ENCODE measurements at places on chromosomes 16 and 17. TPM values are rescaled to one million over a fixed set of nuclear protein-coding genes. Genes with fewer than 3 reads are reported as not detected.

NPIPB13 gene
- total RNA-seq = 1.6 TPM

SCARF1 gene
- total RNA-seq = 80.7 TPM

CLEC19A gene
- total RNA-seq = not detected

SBK1 gene
- 0.13 TPM for total RNA-seq

GLG1 gene
- 66.8 TPM for total RNA-seq

LRRC36 gene
- 0.13 TPM for total RNA-seq

AFMID gene
- 47.2 TPM for total RNA-seq

- DNase-seq = no peak
These were observed 236.6 kb downstream of the MRTFB start for GRCh38 chr16:14307527-14308367.

DNA sequence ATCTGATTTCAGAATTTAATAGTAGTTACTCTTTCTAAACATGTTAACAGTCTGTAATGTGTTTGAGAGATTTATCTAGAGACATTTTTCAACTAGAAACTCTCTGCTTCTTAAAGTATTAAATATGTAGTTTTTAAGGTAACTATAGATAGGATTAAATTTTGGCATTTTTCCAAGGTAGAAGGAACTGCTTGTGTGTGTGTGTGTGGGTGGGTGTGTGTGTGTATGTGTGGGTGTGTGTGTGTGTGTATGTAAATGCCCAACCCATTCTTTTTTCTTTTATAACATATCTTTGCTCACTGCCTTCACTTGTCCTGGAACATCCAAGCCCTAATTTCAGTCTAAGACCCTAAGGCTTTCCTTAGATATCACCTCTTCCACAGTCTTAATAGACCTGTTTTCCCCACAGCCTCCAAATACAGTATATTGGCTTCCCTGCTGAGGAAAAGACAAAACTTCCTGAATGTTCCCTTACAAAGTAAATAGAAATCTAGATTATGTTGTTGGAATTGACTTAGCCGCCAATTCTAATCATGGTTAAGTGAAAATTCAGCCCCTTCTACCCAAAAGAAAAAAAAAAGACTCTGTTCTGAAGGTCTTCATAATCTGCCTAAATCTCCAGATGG is 33.5 kb downstream of the NUP93 start:
- no peak for DNase-seq

GRCh38 chr16:1486551-1487390 is 2.0 kb downstream of the PTX4 start:
- no peak for DNase-seq

DNA sequence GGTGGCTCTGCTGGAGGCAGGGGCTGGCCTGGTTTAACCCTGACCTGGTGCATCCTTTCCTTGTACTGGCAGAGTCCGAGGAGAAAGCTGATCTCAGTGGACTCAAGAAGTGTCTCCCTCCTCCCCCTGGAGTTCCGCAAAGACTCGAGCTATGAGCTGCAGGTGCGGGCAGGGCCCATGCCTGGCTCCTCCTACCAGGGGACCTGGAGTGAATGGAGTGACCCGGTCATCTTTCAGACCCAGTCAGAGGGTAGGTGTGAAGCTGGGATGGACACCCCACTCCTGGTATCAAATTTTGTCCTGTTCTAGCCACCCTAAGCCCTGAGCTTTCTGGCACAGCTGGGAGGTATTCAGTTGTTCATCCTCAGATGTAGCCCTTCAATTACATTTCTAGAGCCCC is 42.5 kb downstream of the IL21R start:
- no peak for DNase-seq

- peak; percentile 63 for DNase-seq
These were observed 7.5 kb upstream of the EDC4 start for GRCh38 chr16:67865318-67865717.

DNA sequence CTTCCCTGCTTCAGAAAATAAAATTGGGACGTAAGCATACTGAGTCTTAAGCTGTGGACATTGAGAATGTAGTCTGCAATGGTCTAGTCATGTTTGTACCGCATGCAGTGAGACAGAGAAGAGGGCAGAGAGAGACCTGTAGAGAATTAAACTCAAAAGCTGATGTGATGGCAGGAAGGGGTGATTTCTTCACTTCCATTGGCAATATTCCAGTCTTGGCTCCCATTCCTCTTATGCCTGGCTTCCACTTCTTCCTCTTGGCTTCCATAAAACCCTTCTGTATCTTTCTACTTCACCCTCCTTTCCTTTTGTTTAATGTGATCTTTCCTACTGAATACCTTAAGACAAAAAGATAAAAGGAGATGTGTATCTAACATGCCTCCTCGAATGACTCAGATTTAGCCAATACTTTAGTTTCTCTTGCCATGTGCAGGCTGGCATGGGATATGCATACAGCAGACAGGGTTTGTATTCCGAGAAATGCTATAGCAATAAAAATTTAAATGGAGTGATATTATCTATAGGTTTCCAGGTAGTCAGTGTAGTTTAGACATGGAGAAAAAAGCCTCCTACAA is 423.1 kb upstream of the DYNLRB2 start:
- no peak for DNase-seq

DNA sequence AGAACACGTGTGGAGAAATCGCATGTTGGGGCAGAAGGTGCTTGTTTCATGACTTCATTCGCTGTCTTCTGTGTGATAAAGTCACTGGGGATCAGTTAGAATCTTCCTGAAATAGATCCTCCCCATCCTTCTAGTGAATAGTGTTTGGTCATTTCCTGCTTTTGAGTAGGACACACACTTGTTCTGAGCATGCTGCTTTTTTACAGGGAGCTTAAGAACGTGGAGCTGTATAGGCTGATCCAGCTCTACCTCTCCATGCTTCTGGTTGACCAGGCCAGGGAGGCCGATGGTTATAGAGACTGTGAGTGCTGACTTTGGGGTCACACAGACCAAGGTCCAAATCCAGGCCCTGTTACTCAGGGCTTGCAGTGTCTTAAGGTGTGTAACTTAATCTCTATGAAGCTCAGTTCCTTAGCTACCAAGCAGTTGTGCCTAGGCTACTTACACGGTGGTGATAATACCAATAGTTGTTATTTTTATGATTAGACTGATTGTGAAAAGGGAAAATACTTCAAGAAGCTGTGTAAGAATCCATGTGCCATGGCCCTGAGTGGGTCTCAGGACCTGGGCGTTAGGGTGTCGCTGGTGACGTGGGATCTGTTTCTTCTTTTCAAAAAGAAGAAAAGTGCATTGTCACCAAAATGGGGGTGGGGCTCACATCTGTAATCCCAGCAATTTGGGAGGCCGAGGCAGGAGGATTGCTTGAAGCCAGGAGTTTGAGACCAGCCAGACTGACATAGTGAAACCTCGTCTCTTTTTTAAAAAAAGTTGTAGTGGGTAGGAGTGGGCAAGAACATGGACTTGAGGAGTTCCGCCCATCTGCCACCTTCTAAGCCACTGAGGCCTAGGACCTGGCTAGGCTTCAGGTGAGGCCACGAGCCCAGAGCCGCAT is 64.1 kb upstream of the LGALS9 start:
- peak; percentile 60 for DNase-seq

GRCh38 chr16:65532258-65532657 is 410.4 kb upstream of the CDH11 start:
- no peak for DNase-seq

GRCh38 chr17:48295362-48296288 is 134.4 kb downstream of the SKAP1 start:
- DNase-seq = peak; percentile 81

GRCh38 chr16:64846966-64847365 is 274.9 kb downstream of the CDH11 start:
- DNase-seq = no peak

DNA sequence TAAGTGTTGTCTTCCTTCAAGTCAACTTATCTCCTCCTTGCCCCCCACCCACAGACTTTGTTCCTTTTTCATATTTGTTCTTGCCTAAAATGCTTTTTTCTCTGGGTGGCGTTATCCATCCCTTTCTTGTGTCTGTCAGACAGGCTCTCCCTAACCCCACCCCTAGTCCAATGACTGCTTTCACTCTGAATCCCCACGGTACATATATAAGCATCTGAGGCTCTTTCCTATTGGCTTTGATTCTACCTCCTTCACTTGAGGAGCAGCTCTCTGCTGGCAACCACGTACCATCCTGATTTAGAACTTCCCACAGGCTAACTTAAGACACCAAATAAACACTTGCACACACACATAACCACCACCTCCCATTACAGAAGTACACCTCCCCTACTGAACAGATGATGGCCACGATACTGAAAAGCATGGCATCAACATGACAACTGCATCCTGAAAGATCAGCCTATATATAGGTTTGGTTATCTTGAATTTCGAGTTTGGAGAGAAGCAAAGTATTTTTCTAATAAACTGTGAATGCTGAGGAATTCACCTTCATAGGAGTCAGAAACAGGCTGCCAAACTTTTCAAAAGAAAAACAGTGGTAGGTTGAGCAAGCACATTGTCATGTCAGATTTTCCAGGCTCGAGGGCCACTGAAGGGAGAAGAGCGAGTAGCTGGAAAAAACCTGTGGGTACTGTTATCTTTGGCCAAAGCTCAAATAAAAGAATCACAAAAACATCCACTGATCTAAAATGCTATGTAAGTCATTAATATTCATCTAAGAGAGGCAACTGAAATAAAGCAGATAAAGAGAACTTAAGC is 24.3 kb downstream of the STAT3 start:
- peak; percentile 93 for DNase-seq

DNA sequence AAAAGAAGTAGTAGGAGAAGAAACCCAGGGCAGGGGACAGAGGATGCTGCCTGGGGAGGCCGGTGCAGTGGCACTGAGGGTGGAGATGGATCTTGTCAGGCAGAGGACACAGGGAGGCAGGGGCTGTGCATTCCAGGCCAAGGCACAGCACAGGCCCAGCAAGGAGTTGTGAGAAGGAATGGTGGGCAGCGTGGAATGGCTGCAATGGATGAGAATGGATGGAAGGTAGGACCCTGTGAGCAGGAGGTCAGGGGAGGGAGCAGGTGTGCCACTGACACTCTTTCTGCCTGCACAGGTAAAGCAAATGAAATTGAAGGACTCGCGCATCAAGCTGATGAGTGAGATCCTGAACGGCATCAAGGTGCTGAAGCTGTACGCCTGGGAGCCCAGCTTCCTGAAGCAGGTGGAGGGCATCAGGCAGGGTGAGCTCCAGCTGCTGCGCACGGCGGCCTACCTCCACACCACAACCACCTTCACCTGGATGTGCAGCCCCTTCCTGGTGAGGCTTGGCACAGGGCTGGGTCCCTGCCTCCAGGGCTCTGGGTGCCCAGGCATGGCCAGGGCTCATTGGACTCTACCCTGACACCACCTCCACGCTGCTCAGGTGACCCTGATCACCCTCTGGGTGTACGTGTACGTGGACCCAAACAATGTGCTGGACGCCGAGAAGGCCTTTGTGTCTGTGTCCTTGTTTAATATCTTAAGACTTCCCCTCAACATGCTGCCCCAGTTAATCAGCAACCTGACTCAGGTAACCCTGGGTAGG is 32.8 kb downstream of the ABCC3 start:
- no peak for DNase-seq

GRCh38 chr16:11032000-11032921 is 87.9 kb downstream of the CLEC16A start:
- no peak for DNase-seq

GRCh38 chr17:5033352-5034015 is 1.7 kb downstream of the SLC52A1 start:
- DNase-seq = no peak
